ENCODE measurements at places on chromosomes 3 and 15.
A peak's percentile ranks its signal among the peaks of the same experiment; 100 is the strongest.

DNA sequence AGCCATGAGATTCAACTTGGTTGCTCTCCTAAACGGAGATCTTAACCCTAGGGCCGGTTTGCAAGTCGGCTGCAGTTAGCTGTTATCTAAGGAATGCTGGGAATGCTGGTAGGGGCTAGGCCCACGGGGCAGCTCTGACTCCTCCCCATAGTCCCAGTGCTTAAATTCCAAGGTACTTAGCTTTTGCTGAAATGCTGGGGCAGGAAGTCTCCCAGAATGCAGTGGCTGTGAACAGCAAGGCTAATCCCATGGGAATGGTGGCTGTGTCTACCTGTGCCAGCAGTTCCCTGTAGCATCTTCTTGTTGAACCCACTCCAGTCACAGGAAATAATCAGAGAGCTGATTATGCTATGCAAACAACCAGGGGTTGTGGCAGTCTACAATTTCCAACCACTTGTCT is 102.5 kb upstream of the TJP1 start:
- no peak for DNase-seq

GRCh38 chr15:77069521-77070121 is 1.3 kb downstream of the TSPAN3 start:
- peak; percentile 13 for DNase-seq

GRCh38 chr15:87564681-87565080 is 691.9 kb downstream of the NTRK3 start:
- no peak for DNase-seq

- no peak for DNase-seq
Observed at GRCh38 chr15:101242999-101243336, 8.9 kb downstream of the CHSY1 start.

DNA sequence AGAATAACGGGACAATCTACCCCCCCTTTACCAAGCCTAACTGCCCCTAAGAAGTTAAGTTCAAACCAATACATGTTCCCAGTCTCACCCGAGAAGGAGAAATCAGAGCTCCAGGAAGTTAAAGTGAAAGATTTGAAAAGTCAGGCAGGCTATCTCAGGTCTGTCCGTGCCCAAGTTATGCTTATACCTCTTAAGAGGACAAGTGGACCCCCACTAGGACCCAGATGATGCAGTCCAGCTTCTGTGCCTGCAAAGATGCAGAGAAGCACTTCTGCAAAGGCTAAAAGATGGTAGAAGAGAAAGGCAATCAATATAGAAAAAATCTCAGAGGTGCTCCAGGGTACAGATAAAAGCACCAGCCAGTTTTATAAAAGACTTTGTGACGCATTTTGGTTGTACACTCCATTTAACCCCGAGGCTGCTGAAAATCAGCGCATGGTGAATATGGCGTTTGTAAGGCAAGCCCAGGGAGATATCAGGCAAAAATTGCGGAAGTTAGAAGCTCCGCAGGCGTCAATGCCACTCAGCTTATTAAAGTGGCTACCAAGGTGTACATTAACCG is 9.8 kb upstream of the SLC9C1 start:
- peak; percentile 3 for DNase-seq

DNA sequence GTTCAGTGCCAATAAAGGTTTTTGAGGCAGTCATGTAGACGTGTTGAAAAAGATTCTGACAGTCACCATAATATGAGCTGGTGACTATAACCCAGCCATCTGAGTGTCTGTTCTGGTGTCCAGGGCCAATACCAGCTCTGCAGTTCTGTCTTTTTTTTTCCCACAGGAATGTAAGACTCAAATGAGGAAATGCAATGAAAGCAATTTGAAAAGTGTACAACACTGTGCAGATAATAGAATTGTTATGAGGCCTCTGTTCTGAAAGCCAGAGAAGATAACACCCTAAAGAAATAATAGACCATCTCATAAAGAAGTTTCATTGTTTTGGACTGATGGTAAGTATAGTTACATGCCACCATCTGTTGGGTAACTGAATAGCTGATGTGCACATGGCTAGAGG is 57.1 kb downstream of the CLDN1 start:
- DNase-seq, result no peak

GRCh38 chr15:87528873-87529272 is 727.7 kb downstream of the NTRK3 start:
- no peak for DNase-seq

GRCh38 chr3:190596349-190597285 is 82.7 kb downstream of the IL1RAP start:
- DNase-seq, result no peak

DNA sequence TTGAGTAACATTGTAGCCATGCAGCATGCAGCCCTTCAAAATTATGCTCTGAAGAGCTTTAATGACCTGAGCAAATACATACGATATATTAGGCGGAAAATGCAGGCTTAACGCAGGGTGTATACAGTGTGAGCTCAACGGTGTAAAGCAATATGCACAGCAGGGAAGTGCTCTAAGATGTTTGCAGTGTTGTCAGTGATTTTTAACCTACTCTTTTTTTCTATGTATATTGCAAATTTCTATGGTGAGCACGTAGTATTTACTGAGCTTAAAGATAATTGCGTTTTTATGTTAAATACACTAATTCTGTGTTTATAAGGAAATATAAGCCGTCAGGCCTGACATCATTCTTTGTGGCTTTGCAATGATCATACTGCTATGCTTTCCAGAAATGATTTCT is 42.1 kb downstream of the DGKG start:
- no peak for DNase-seq

DNA sequence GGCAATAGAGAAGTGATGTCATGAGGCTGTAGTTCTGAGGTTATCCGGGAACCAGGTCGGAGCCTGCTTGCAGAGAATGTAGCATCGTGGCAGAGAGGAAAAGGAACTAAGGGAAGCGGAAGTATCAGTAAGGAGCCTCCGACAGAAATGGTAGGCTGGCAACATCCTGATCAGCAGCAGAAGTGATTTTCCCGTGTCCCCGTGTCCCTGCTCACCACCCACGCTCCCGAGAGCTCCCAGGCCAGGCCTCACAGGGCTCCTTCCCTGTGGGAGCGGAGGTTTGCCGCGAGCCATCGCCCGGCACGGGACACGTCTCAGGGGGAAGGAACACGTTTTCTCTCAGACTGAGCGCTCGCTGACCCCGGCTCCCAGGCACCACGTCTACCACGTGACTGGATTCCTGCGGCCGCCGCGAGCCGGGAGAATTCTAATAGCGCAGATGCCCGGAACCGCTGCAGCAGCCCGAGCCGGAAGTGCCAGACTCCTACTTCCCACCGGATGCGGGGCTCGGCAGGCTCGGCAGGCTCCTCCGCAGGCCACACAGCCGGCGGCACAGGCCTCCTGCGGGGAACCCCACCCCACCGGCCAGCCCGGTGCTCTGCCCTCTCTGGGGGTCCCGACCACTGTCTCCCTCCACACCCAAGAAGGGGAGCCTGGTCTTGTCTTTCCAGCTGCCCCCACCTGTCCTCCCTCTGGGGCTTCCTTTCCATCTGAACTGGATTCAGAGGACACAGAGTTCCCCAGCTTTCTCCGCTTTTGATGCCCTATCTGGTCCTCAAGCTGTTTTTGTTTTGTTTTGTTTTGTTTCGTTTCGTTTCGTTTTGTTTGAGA is 99.3 kb downstream of the BDH1 start:
- no peak for DNase-seq

DNA sequence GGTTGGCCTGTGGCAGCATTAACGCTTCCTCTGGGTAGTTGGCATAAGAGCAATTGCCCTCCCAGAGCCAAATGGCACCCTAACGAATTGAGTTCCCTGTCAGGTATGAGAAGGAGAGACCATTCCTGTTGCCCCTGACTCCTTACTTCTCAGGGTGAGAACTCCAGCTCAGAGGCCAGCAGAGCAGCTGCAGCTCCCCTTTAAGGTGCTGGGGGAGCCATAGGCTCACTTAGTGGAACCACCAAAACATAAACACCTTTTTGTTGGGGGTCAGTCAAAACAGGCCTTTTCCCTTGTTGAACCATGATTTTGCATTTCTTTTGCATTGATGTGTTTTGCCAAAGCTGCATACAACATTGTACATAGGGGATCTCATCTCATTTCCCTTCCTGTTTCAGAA is 28.1 kb upstream of the LHFPL4 start:
- no peak for DNase-seq

GRCh38 chr3:185420762-185421161 is 57.8 kb downstream of the MAP3K13 start:
- peak; percentile 80 for DNase-seq

- peak; percentile 56 for DNase-seq
Observed at GRCh38 chr15:42737529-42738328, 801 bp upstream of the CDAN1 start.

DNA sequence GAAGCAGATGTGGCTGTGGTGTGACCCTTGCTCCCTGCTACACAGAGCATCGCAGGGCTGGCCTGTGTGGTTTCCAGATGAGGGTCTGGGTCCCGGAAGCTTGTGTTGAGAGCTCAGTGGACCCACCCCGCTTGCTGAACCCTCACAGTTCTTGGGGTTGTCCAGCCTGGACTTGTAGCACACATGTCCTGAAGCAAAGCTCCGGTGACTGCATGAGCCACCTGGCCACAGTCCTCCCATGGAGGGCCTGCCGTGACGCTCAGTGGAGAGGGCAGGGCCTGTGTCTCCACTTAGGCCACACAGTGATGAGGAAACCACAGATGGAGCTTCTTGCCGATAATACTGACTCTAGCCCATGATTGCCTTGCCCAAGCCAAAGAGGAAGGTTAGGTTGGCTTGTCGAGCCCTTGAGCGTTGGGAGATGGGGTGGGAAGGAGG is 62.6 kb downstream of the RGMA start:
- no peak for DNase-seq

DNA sequence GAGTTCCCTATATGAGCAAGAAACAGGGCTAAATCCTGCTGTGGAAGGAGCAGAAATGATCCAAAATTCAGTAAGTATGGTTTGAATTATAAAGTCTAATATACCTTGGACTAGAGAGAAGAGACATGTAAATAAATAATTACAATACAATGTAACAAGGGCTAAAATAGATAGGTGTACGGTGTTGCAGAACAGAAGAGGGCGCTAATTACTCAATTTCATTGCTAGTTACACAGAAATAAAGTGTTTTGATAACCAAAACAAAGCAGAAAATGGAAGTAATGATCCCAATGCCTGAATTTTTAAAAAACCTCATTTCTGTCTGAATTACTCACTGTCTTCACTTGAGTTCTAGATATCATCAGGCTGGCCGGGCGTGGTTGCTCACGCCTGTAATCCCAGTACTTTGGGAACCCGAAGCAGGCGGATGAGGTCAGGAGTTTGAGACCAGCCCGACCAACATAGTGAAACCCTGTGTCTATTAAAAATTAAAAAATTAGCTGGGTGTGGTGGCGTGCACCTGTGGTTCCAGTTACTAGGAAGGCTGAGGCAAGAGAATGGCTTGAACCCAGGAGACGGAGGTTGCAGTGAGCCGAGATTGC is 8.3 kb upstream of the PLCH1 start:
- peak; percentile 54 for DNase-seq

DNA sequence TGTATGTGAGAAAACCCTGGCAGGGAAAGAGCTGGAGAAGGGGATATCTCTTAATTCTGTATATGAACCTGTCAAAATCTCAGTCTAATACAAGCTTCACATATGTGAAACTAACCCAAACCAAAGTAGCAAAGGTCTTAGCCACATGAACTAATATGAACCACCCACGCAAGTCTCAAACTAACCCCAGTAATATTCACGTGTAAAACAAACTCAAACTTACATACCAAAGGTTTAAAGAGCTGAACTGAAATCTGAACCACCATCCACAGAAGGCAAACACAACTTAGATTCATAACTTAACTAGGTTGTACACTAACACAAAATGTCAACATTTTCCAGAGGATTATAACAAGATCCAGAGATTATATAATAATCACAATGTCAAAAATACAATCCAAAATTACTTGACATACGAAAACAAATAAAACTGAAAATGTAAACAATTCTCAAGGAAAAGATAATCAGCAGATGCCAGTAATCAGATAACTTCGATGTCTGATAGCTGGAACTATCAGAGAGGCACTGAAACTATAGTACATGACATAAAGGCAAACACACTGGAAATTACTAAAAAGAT is 64.1 kb downstream of the VPS13C start:
- no peak for DNase-seq

DNA sequence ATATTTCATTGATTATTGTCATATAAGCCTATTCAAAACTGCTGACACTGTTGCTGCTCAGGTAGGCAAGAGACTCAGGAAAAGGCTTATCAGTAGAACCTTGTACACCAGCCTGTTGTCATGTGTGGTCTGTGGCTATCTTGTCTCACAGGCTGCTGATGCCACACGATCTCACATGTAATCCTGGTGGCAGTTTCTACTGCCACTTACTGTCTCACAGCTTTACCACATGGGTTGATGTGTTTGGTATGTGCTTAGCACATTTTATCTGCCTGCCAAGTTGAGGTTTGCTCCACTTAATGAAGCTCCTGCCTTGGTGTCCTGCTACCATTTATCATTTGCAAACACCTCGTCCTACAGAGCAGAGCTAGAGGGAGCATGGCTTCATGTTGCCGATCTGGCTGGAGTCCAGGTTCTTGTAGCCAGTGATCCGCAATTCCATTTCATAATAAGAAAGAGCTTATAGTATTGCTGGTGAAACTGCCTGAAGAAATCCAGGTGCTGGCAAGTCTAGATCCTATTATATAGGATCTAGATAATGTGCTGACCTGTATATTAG is 637.9 kb downstream of the NLGN1 start:
- DNase-seq, result peak; percentile 96

DNA sequence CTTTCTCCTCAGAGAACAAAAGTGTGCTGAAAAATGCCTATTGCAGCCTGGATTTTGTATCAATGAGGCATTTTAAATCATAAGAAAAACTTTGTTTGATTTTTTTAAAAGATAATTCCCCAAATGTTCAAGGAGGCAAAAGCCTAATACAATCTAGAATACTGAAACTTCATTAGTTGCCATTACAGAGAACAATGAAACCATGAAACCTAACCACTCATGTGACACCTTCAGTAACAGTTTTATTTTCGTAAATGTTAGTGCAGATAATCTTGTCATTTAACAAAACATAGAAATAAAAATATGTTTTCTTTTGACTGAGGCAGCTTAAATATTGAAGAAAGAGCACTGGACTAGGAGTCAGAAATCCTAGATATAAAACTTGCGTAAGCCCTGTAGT is 655.9 kb downstream of the RBMS3 start:
- DNase-seq, result no peak

- DNase-seq, result peak; percentile 100
Observed at GRCh38 chr15:45802140-45802539, 167.3 kb downstream of the SQOR start.

DNA sequence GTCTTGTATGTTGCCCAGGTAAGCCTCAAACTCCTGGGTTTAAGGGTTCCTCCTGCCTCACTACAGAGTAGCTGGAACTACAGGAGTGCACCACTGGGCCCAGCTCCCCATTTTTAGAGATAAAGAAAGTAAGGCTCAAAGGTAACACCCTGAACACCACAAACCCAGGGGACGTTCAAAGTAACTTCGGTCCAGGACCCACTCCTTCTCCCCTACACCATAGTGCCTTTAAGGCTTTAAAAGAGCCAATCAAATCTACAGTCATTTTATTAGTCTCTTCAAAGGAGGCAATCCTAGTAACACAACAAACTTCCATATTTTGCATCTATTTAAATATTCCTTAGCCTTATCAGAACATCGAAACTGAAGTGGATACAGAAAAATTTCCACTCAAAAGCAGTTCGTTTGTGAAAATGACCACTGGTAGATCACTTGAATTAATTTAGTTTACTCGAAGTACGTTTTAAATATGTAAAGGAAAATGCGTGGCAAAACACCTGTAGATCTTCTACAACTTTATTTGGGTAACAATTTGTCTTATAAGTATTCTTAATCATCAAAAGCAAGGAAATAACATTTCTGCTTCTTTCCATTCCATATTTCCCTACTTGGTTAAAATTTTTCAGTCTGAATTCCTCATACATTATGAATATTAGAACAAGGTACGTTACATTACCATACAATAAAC is 1.8 kb downstream of the STAG1 start:
- DNase-seq, result peak; percentile 7

GRCh38 chr3:81503026-81503425 is 258.4 kb downstream of the GBE1 start:
- DNase-seq, result no peak
